GM12864 (cell line): ENCODE measurements at places on chromosomes 16 and 17.

GRCh38 chr16:12271006-12271405 is 294.5 kb downstream of the SNX29 start:
- DNase-seq = no peak

- DNase-seq = no peak
Measured at GRCh38 chr16:80299416-80299815, 241.4 kb upstream of the DYNLRB2 start.

DNA sequence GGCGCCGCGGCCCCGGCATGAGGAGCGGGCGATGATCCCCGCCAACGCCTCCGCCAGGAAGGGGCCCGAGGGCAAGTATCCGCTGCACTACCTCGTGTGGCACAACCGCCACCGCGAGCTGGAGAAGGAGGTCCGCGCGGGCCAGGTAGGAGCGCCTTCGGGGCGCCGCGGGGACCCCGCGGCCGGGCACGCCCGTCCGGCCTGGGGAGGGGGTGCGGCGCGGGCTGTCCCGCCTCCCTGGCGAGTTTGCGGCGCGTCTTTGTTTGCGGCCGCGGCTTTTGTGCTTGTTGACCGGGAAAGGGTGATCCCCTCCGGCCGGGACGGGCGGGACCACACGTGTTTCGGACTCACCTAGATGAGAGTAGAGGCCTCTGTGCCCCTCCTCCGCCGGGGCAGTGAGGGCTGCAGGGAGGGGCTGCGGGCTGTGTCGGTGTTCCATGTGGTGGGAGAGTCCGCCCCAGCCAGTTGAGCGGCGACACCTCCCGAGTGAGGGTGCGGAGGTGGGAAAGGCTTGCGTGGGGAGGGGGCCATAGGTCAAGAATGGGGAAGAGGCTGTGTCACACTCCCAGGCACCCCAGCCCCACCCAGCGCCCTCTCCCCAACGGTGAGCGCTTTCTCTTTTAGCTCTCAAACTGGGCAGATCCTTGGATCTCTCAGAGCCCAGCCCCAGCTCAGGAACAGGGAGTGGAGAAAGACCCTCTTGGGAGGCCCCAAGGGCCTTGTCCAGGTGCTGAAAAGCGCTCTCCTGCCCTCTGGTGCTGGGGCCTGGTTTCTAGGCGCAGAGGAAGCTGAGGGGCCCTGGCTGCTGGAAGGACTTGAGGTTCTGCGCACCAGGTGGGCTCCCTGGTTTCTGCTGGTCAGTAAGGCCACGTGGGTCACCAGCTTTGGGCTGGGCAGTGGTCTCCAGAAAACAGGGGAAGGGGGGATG is 923 bp downstream of the ANKRD13B start:
- no peak for DNase-seq

DNA sequence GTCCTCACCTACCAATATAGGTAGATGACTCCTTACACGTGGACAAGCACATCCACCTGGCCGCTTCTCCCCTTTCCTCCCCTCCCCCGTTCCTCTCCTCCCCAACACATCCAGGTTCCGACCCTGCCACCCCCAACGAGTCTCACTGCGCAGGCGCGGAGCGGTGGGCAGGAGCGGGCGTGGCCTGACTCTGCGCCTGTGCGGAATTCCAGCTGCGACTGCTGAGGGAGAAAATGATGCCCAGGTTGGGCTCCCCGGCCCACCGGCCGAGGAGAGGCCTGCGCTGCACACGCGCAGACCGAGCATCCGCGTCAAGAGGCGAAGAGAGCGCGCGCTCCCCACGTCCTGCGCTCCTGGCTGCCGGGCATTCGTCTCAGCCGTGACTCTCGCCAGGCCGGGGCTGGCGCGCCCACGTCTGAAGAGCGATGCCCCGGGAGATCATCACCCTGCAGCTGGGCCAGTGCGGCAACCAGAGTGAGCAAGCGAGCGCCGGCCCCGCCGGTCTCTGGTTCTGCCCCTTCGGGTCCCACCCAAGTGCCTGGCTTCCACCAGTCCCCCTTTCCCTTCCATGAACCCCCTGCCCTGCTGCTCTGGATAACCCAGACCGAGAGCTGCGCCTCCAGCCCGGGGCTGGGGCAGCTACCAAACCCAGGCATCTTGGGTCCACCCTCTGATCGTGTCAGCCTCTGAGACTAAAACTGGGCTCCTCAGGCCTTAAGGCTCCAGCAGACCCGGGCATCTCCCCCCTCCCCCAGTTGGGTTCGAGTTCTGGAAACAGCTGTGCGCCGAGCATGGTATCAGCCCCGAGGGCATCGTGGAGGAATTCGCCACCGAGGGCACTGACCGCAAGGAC is at the start of gene TUBG2:
TUBG2 (plus strand) TSS at position 206 of the 853 bp plus-strand sequence; CDS start at position 426, 220 bp downstream.
- DNase-seq = no peak

GRCh38 chr17:39001703-39002637 is 34.8 kb upstream of the FBXO47 start:
- no peak for DNase-seq

GRCh38 chr17:80104321-80104955 is 3.1 kb downstream of the GAA start:
- DNase-seq = no peak

DNA sequence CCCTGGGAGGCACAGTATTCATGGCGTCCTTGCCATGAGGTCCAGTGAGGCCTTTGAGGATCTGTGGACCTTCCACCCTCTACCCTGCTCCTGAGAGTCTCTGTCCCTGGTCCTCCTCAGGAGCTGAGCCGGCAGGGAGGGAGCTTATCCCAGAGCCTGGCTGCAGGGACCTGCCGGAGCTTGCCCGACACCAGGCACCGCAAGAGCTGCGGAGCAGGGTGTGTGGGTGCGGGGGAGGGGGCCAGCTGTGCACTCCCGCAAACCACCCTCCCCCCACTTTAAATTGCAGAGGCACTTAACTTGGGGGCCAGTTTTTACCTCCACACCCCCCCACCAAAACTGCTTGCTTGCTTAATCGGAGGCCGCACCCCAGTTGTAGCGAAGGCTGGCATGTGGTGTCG is 609 bp upstream of the ZNF750 start:
- DNase-seq = no peak

GRCh38 chr17:27878776-27879562 is 14.2 kb downstream of the LYRM9 start:
- DNase-seq = no peak

DNA sequence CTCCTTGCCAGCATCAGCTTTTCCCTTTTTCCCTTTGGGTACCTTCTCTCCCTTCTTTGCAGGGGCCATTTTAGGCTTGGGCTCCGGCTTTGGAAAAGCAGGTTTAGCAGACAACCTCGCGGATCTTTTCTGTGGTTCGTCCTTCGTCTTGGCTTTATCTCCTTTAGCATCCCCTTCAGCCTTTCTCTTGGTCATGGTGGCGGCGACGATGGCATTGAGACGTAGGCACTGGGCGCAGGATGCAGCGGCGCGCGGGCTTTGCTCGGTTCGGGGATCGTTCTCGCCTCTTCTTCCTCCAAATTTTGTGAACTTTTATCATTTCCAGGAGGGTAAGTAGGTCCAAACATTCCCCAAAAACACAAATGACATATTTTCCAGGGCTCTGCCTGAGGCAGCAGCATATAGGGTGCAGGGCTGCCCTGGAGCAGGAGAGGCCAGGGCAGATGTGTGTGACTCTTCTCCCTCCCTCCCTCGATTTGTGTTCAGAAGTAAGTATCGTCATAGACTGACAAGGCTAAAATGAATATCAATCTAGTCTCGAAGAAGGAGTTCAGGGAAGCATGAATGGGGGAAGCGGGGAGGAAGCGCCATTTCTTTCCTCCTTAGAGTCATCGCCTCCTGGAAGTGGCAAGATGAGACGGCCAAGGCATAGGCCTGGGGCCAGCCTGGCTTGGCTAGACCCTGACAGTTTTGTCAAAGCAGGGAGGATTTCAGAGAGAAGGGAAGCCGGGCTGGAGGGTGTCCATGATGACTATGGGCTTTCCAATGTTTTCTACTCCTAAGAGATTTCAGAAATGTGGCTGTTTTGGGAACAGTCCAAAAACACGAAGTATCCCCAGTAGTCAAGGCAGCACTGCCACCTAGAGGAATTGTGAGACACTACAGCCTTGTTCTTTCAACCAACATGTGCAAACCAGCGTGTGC is 13.2 kb downstream of the CHCT1 start:
- no peak for DNase-seq

DNA sequence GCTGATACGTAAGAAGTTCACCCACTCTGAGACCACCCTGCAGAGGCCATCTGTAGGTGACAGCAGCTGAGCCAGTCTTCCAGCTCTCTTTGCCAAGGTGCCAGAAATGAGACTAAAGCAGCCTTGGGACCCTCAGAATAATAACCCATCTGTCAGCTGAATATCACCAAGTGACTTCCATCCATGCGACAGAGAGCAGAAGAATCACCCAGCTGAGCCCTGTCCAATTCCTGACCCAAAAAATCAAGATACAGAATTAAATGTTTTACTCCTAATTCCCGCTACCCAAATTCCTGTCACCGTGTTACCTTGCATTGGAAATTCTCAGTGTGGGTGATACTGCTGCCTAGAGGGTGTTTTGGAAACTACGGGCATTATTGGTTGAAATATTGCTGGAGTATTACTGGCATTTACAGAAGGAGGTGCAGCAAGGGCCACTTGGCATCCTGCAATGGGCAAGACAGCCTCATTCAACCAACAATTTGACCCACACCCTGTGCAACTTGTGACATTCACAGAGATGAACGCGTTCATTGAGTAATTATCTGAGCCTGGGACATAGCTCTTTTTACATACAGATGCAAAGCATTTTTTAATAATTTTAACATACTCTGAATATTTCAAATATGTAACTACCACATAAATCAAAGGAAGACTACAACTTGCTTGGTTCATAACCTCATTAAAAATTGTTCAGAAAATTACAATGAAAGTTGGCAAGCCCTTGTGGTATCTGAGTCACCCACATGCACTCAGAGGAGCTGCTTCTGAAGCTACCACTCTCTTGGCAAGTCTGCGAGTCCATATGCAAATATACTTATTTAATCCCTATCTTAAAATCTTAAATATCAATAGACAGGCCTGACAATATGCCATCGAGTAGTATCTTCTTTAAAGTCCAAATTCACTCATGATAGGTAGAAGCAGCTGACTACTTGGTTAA is 126.6 kb downstream of the C16orf95 start:
- DNase-seq = no peak

- DNase-seq = no peak
Measured at GRCh38 chr17:40598301-40598618, 33.0 kb upstream of the CCR7 start.

DNA sequence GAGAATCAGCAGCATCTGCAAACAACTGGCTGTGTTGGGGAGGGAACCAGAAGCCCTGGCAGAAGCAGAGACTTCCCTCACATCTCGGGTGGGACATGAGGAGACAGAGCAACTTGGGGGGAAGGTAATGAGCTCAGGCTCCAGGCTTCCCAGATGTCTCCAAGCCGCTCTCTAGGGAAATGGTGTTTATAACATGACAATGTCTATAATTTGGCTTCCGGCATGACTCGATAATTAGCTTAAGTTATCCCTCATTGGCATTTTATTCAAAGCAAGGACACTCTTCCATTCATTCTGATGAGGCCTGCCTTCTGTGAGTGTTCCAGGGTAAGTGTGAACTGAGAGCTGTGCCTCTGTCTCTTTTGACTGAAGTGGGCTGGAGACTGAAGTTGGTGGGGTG is 14.7 kb upstream of the MLLT6 start:
- no peak for DNase-seq

- DNase-seq = no peak
Measured at GRCh38 chr17:45394091-45394490, 38.6 kb downstream of the ARHGAP27 start.

- no peak for DNase-seq
Measured at GRCh38 chr17:75691371-75691791, 24.2 kb downstream of the SAP30BP start.

DNA sequence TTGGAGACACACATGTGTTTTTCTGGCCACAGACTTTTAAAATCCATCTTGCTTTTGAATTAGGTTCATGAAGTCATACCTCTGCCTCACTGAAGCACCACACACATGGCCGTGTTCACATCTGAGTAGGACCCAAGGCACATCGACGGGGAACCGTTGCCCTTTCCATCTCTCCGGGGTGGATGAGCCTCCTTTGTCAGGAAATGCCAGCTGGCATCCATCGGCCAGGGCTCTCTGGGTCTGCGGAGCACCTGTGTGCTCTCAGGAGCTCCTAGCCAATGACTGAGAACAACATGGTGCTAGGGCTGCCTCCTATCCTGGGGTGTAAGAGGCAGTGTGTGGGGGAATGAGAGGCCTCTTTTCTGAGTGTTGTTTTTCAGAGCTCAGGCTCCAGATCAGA is 24.5 kb upstream of the NKD1 start:
- no peak for DNase-seq

GRCh38 chr16:57998992-57999365 is 1.5 kb downstream of the ZNF319 start:
- DNase-seq = no peak
